ENCODE measurements at places on chromosomes 4 and X. TPM values are rescaled to one million over a fixed set of nuclear protein-coding genes. Genes with fewer than 3 reads are reported as not detected.

The NAP1L2 gene
- total RNA-seq, result 1.5 TPM

DNA sequence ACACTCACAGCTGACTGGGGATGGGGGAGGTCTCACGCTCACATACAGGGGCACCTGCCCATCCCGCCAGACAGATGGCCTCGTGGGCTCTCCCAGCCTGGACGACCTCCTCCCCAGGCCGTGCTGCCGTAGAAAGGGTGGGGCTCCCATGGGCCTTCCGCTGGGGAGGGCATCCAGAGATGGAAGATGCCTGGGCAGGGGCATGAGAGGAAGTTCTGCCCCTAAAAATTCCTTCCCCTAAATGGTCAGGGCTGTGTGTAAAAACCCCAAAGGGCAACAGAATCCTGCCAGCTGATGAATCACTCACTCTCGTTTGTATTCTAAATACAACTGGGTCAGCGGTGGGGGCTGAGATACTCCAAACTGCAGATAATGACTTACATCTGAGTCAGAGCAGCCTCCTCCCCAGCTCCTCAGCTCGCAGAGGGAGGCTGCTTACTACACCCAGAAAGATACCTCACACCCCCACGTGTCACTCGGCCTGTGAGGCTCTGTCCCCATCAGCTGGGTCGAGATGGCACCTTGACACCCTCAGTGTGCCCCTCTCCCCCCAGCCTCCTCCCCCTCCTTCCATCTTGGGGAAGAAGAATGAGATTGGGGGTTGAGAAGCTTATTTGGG lies 10.1 kb downstream of the WDR1 start:
- H3K4me3 ChIP-seq, result peak overlapping the region; percentile 14
- peak; percentile 54 for DNase-seq
- peaks cover 57% of the 10 kb centered on the region for H3K36me3 ChIP-seq
- H3K27me3 ChIP-seq, result no peaks in the 10 kb centered on the region
- peaks cover 100% of the 10 kb centered on the region for H3K4me1 ChIP-seq
- peak overlapping the region; percentile 71 for H3K27ac ChIP-seq

DNA sequence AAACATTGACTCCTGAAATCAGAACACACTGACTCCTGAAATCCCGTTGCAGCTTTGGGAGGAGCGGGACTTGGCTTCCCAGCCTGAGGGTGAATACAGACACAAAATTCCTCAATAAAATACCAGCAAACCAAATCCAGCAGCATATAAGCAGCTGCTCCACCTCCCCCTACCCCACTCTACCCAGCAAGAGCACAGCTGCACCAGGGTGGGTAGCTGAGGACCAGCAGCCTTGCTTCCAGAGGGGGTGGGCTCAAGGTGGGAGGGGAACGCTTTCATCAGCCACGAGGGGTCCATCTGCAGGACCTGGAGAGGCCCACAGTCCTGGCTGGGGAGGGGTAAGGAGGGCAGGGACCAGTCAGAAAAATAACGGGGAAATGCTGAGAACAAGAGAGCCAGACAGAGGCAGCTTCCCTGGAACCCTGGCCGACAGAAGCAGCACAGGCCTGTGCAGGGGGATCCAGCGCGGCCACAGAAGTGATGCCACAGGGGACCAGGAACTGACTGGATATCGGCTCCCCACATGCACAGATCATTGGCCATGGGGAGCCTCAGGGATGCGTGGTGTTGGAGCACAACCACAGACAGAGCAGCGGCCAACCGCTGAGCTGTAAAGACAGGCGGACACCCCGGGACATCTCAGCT lies 49.8 kb downstream of the FGFRL1 start:
- no peaks in the 10 kb centered on the region for H3K27me3 ChIP-seq
- H3K4me1 ChIP-seq, result peaks cover 22% of the 10 kb centered on the region
- DNase-seq, result no peak
- no peak overlapping the region for H3K27ac ChIP-seq

DNA sequence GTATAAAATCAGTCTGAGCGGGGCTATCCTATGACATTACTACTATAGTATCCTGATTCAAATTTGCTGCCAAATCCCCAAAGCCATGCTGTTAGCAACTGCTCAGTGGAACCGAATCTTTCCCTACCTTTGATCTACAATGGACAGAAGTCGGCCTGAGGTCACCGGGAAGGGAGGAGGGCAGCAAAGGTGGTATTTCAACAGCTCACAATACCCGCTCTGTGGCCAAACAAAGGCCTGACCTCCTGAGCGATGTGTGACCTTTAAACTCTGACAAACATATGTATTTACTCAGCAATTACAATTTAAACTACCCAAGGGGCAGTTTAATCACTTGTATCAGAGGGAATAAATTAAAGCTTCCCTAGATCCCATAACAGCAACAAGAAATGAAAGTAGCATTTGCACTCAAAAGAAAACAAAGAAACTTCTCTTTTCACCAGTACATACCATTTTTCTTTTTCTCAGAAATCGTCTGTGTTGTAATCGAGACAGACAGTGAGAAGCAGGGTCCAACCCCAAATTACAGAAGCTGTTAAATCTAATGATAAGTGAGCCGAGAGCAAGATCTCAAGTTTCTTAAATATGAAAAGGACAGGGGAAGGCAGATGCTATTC lies 11.6 kb upstream of the TMEM128 start:
- DNase-seq, result peak; percentile 33
- H3K4me3 ChIP-seq, result peak overlapping the region; percentile 9
- H3K36me3 ChIP-seq, result no peaks in the 10 kb centered on the region
- H3K27ac ChIP-seq, result no peak overlapping the region

DNA sequence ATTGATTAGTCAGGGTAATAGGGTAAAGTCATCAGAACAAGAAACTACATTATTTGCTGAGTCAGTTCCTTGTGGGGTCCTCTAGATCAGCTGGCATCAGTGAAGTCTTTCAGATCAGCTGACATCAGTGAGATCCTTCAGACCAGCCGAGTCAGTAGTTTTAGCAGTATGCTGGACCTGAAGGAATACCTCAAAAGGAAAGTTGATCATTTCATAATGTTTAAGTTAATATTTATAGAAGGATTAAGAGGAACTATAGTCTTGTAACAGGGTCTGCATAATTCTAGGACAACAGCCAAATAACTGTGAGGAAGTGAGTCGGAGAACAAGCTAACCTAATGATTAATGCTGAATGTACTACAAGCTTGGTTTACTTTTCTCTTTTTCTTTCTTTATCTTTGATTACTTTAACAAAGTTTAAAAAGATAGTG lies 958 bp upstream of the UGT2B7 start:
- H3K4me1 ChIP-seq, result no peaks in the 10 kb centered on the region
- no peak overlapping the region for H3K27ac ChIP-seq
- DNase-seq, result peak; percentile 69
- H3K27me3 ChIP-seq, result no peaks in the 10 kb centered on the region

The SYP gene
- total RNA-seq, result 1.6 TPM

DNA sequence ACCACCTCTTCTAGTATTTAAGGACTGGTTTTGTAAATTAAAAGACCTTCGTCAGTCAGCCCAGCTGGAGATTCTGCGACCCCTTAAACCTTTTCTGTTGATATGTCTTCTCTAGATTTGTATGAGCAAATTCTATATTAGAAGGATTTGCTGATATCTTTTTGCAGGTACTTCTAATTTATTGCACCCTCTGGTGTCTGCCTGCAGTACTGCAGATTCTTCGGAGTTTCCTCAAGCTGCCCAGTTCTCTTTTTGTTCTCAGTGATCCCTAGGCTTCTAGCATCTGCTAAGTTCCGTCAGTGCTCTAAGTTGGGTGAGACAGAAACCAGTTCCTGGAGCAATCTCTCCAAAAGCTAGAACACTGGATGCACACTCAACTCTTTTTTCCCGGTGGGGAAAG lies 545.2 kb downstream of the C4orf33 start:
- H3K4me3 ChIP-seq, result no peak overlapping the region
- no peaks in the 10 kb centered on the region for H3K36me3 ChIP-seq
- H3K27me3 ChIP-seq, result no peaks in the 10 kb centered on the region
- no peaks in the 10 kb centered on the region for H3K4me1 ChIP-seq

DNA sequence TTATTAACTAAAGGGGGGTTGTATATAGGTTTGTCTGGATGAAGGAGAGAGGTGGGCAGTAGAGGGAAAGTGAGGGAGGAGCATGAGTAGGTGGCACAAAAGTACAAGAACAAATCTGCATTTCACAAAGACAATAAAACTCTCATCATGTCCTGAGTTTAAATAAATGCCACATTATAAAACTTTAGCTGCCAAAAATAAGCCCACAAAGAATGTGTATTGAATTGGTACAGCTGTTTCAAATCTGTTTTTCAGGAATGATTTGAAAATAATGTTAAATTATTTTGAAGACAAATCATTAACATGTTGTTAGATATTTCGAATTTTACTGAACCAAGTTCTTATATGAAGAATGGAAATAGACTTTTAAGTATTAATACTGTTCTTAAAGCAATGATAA lies 5.8 kb downstream of the CNKSR2 start:
- peaks cover 4% of the 10 kb centered on the region for H3K4me1 ChIP-seq
- no peak overlapping the region for H3K4me3 ChIP-seq

- DNase-seq, result peak; percentile 85
- peaks cover 8% of the 10 kb centered on the region for H3K36me3 ChIP-seq
- no peaks in the 10 kb centered on the region for H3K27me3 ChIP-seq
- peak overlapping the region; percentile 21 for H3K27ac ChIP-seq
- H3K4me1 ChIP-seq, result peaks cover 44% of the 10 kb centered on the region
- H3K4me3 ChIP-seq, result no peak overlapping the region
These were observed 48.3 kb upstream of the MND1 start for GRCh38 chr4:153296040-153296823.

DNA sequence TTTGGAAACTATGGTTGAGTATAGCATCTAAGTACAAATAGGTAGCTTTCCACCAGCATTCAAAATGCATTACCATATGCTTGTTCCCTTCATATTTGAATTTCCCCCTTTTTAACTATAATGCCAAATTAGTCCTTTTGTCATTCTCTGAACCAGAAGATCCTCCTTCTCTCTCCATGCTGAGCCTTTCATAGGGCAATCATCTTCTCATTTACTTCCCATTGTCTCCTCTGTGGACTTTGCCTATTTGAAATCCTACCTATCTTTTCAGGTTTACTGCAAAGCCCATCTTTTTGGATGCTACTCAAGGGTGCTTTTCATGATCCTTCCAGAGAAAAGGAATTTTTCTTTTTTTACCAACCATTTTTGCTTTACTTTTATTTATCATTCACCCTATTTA lies 54.7 kb downstream of the DKK2 start:
- H3K4me3 ChIP-seq, result no peak overlapping the region
- H3K27me3 ChIP-seq, result no peaks in the 10 kb centered on the region
- H3K36me3 ChIP-seq, result no peaks in the 10 kb centered on the region
- DNase-seq, result no peak
- no peak overlapping the region for H3K27ac ChIP-seq

The BANK1 gene
- not detected for total RNA-seq

The CT45A3 gene
- total RNA-seq, result not detected

DNA sequence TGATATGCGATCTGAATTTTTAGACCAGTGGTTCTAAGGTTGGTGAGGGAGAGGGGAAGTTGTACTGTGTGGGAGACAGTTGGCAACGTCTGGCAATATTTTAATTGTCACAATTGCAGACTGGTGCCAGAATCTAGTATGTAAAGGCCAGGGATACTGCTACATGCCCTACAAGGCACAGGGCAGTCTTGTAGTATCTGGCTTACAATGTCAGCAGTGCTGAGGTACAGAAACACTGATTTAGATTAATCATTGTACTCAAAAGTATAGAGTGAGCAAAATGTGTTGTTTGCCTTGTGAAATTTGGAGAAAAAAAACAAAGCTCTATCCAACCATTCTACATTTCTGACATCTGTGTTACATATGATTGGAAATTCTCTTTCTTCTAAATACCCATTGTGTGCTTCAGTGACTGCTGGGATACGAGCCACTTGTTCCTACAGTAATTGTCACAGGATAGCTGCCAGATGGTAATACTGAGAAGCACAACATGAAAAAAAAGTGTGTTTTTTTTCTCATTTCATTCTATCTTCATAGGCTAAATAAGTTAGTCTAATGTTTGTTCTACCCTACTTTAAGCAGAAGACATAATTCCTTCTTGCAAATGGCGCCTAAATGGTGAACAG lies 526.7 kb upstream of the AGA start:
- no peak overlapping the region for H3K4me3 ChIP-seq
- no peak for DNase-seq
- H3K27me3 ChIP-seq, result no peaks in the 10 kb centered on the region
- no peaks in the 10 kb centered on the region for H3K36me3 ChIP-seq
- H3K4me1 ChIP-seq, result no peaks in the 10 kb centered on the region

- DNase-seq, result no peak
- no peaks in the 10 kb centered on the region for H3K27me3 ChIP-seq
- no peak overlapping the region for H3K27ac ChIP-seq
- no peak overlapping the region for H3K4me3 ChIP-seq
- no peaks in the 10 kb centered on the region for H3K36me3 ChIP-seq
- no peaks in the 10 kb centered on the region for H3K4me1 ChIP-seq
These were observed 13.1 kb downstream of the RAB33A start for GRCh38 chrX:130184857-130185256.

DNA sequence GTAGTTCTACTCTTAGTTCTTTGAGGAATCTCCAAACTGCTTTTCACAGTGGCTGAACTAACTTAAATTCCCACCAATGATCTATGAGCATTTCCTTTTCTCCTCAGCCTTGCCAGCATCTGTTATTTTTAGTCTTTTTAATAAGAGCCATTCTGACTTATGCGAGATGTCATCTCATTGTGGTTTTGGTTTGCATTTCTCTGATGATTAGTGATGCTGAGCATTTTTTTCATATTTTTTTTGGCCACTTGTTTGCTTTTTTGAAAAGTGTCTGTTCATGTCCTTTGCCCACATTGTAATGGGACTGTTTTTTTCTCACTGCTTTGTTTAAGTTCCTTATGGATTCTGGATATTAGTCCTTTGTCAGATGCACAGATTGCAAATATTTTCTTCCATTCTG lies 21.5 kb upstream of the PHKA1 start:
- H3K4me3 ChIP-seq, result no peak overlapping the region
- no peaks in the 10 kb centered on the region for H3K36me3 ChIP-seq
- no peaks in the 10 kb centered on the region for H3K4me1 ChIP-seq

The NAP1L3 gene
- total RNA-seq, result 7.2 TPM

DNA sequence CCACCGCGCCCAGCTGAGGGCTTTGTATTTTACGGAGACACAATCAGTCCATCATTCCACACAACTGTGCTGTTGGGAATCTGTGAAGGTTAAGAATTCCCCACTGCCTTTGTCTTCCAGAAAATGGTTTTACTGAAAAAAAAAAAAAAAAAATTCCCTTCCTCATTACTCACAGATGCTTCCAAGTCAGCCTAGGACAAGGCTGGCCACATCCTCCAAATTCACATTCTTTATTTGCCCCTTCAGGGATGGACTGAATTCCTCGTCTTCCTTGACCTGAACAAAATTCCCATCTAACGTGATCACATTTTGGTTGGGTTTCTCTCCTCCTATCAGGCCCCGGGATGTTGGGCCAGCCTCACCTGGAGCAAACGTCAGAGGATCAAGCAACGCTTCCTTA lies 130.3 kb downstream of the DHRSX start:
- H3K27me3 ChIP-seq, result no peaks in the 10 kb centered on the region
- DNase-seq, result no peak
- H3K27ac ChIP-seq, result no peak overlapping the region

DNA sequence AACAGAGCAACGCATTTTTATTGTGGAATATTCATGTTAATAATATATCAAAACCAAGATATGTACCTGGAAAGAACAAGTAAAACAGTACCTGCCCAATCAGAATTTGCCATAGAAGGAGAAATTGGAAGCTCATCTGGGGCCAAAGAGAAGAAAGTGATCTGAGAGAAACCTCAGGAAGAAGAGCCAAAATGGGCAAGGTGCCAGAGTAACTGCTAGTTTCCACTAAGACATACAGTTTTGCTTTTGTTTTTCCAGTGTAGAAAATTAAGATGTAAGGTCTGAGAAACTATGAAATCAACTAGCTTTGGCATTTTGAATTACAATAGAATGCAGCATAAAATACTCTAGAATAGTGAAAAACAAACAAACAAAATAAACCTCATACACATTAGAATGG lies 2201.2 kb downstream of the ARAP2 start:
- H3K27ac ChIP-seq, result no peak overlapping the region
- H3K36me3 ChIP-seq, result no peaks in the 10 kb centered on the region
- no peaks in the 10 kb centered on the region for H3K4me1 ChIP-seq
- H3K4me3 ChIP-seq, result no peak overlapping the region
- DNase-seq, result no peak
